A172 (cell line): ENCODE measurements at places on chromosomes 16 and 17. TPM values are rescaled to one million over a fixed set of nuclear protein-coding genes. Genes with fewer than 3 reads are reported as not detected.

TNP2 gene
- total RNA-seq, result not detected in 2 replicates

PTX4 gene
- total RNA-seq, result not detected in 2 replicates

AARS1 gene
- 68.0 and 74.4 TPM in 2 replicates for total RNA-seq

GLP2R gene
- total RNA-seq, result 0.50 and 1.7 TPM in 2 replicates

TPPP3 gene
- total RNA-seq, result 0.31 TPM in 1 of 2 replicates, not detected in the other

RAMP2 gene
- total RNA-seq, result not detected in 2 replicates

OR3A2 gene
- total RNA-seq, result not detected in 2 replicates

SCPEP1 gene
- total RNA-seq, result 100 and 126 TPM in 2 replicates

TIGD7 gene
- 7.0 and 11.0 TPM in 2 replicates for total RNA-seq

MYH1 gene
- not detected in 2 replicates for total RNA-seq

ABCA5 gene
- 0.07 TPM in 1 of 2 replicates, not detected in the other for total RNA-seq

SHCBP1 gene
- total RNA-seq, result 66.0 and 68.8 TPM in 2 replicates

CLDN9 gene
- total RNA-seq, result 0.16 TPM in 1 of 2 replicates, not detected in the other

SNAI3 gene
- not detected in 2 replicates for total RNA-seq

CTRB2 gene
- total RNA-seq, result not detected in 2 replicates

GP2 gene
- not detected in 2 replicates for total RNA-seq

IRX3 gene
- total RNA-seq, result 7.7 and 8.6 TPM in 2 replicates

SLC16A11 gene
- total RNA-seq, result not detected in 2 replicates

ADAP2 gene
- total RNA-seq, result 2.0 and 3.2 TPM in 2 replicates

UBE2I gene
- 102 and 117 TPM in 2 replicates for total RNA-seq

TP53TG3C gene
- total RNA-seq, result not detected in 2 replicates

CAPNS2 gene
- total RNA-seq, result 0.22 TPM in 1 of 2 replicates, not detected in the other

KRT9 gene
- total RNA-seq, result not detected in 2 replicates

P2RX1 gene
- total RNA-seq, result 0.67 and 1.2 TPM in 2 replicates
